ENCODE measurements at places on chromosomes 1 and 21.
A peak's percentile ranks its signal among the peaks of the same experiment; 100 is the strongest.

DNA sequence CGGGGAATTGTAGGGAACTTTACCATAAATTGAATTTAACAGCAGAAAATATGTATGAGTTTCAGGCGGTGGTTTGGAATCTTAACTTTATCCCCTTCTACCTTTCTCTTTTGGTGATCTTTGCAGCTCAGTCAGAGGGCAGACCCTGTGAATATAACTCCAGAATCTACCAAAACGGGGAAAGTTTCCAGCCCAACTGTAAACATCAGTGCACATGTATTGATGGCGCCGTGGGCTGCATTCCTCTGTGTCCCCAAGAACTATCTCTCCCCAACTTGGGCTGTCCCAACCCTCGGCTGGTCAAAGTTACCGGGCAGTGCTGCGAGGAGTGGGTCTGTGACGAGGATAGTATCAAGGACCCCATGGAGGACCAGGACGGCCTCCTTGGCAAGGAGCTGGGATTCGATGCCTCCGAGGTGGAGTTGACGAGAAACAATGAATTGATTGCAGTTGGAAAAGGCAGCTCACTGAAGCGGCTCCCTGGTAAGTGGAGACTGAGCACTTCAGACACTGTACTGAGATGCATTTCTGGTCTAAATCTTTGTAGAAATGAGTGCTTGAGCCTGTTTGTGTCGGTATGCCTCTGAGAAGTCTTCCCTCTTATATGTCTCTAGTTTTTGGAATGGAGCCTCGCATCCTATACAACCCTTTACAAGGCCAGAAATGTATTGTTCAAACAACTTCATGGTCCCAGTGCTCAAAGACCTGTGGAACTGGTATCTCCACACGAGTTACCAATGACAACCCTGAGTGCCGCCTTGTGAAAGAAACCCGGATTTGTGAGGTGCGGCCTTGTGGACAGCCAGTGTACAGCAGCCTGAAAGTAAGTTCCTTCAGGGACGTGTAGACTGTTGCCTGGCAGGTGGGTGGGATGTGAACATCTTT, 1.5 kb downstream of the CCN1 start:
- DNase-seq: no peak

DNA sequence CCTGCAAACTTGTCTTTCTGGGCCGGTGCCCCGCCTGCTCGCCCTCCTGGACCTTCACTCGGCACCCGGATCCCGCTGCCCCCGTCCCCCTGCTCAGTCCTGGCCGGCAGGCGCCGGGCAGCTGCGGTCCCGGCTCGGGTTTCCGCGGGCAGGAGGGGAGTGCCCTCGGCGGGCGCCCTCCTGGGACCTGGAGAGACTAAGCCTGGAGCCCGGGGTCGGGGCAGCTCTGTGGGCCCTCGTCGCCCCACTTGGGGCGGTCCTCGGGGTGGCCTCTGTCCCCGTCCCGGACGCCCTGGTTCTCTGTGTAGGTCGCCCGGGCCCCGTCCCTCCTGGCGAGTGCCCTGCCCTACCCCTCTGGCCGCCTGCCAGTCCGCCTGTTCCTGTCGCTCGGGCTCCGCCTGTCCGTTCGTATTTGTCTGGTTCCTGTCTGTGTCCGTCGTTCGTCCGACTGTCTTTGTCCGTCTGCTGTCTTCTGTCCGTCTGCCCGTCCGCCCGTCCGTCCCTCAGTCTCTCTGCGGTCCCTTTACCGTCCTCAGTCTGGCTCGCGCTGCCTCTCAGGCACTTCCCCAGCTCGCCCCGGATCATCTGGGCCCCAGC, 490 bp downstream of the SERINC2 start:
- DNase-seq: no peak

- peak; percentile 70 for DNase-seq
Observed at GRCh38 chr1:58784758-58785441, 1.1 kb upstream of the JUN start.

DNA sequence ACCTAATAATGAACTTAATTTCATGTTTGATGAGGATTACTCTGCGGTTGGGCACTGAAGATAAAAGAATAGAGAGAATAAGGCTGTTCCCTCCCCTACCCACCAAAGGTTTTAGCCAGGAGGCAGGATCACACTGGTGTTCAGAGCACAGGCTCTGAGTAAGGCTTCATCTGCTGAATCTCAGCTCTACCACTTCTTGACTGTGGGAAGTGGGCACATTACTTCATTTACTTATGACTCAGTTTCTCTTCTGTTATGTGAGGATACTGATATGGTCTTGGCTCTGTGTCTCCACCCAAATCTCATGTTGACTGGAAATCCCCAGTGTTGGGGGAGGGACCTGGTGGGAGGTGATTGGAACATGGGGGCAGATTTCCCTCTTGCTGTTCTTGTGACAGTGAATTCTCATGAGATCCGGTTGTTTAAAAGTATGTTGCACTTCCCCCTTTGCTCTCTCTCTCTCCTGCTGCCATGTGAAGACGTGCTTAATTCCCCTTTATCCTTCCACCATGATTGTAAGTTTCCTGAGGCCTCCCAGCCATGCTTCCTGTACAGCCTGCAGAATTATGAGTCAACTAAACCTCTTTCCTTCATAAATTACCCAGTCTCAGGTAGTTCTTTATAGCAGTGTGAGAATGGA, 79.7 kb downstream of the SMYD2 start:
- no peak for DNase-seq

- no peak for DNase-seq
Observed at GRCh38 chr1:100747771-100748170, 28.2 kb downstream of the VCAM1 start.

- DNase-seq: no peak
Observed at GRCh38 chr1:176225911-176226310, 18.8 kb upstream of the COP1 start.

GRCh38 chr1:18921516-18922251, 19.3 kb upstream of the ALDH4A1 start:
- no peak for DNase-seq

DNA sequence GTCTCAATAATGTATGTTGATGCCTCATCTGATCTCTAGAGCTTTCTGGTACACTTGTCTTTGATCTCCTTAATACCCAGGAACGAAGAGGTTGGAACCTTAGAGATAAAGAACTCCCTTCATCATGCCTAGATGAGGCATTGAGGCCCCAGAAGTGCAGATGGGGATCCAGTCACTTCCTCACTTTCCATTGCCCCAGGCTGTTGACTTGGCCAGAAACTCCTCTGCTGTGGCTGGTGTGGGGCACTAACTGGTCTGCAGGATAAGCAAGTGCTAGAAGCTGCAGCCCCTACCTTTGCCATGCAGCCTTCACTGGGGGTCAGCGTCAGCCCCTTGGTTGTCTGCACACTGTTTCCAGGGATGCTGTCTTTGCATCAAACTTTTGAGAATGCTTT, 49.9 kb downstream of the STUM start:
- no peak for DNase-seq
